ENCODE measurements at places on chromosomes 3 and 15.

GRCh38 chr3:16496408-16497222 lies 16.9 kb downstream of the RFTN1 start:
- DNase-seq, result no peak

- peak; percentile 55 for DNase-seq
These were observed 395.2 kb upstream of the TPM1 start for GRCh38 chr15:62647202-62647842.

DNA sequence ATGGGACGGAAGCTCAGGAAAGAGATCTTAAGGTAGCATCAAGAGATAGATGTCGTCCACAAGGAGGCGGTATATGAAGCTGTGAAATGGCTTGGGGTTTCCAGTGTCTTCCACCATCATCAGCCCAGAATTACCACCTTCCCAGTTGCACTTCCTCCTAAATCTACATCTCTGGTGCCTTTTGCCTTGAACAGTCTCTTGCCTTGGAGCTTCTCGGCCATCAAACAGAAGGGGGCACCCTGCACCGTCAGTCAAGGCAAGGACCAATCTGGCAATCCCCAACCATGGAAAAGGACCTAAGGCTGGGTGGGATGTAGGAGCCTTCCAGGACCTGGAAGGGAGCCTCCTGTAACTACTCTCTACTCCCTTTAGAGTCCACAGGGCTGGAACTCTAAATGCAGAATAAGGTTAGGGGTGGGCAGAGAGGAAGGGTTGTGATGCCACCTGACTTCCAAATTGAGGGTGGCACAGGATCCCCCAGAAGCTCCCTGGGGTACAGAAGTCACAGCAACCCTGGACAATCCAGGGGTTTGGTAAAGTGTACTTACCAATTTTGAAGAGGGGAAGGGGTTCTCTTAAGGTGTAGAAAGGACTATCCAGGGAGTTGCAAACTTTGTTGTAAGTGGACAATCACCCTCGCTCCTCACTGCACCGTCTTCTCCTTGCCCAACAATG lies 1.0 kb upstream of the RYR3 start:
- peak; percentile 61 for DNase-seq

- no peak for DNase-seq
These were observed 661.2 kb upstream of the NR2F2 start for GRCh38 chr15:95669146-95669922.

- no peak for DNase-seq
These were observed 223.7 kb downstream of the MAGI1 start for GRCh38 chr3:65814845-65815578.

GRCh38 chr15:88400591-88401250 lies 66.5 kb downstream of the MRPL46 start:
- no peak for DNase-seq

DNA sequence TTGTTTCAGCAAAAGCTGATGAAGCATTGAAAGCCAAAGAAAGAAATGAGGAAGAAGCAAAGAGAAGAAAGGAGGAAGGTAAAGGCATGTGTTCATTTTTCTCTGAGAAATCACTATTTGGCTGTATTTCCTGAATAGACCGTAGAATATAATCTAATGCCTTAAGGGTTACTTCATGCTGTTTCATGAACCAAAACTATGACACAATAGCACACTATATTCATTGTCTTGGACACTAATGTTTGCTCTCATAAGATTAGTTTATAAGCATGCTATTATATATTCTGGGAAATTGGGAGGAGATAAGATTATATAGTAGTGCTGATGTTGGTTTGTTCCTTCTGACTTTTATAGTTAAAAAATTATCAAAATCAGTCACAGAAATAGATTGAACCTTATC lies 110.1 kb upstream of the MLF1 start:
- no peak for DNase-seq

DNA sequence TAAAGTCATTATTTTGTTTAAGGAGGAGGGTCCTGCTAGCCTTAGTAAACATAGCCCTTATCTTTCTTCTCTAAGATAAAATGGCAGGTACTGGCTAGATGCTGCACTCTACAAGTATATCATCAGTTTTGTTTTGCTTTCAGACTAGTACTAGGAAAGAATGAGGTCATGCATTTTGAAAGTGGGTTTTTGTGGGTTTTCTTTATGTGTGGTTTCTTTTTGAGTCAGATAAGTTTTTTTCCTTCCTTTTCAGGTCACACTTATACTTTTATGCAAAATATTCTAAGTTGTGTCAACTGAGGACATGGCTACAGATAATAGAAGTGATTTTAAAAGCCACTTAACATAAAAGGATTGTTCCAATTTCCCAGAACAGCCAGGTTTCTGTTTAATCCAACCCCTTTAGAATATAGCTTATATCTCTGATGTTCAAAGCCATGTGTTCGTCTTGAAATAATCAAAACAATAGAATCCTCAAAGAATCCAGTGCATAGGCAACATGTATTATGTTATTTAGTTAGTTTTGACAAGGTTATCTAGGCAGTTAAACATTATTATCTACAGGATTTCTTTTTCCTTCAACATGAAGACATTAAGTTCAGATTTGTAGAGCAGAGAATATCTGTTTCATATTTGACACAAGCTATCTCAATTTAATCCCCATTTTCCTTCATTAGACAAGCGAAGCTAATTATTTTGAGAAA lies 406.2 kb downstream of the RBMS3 start:
- DNase-seq, result peak; percentile 53

DNA sequence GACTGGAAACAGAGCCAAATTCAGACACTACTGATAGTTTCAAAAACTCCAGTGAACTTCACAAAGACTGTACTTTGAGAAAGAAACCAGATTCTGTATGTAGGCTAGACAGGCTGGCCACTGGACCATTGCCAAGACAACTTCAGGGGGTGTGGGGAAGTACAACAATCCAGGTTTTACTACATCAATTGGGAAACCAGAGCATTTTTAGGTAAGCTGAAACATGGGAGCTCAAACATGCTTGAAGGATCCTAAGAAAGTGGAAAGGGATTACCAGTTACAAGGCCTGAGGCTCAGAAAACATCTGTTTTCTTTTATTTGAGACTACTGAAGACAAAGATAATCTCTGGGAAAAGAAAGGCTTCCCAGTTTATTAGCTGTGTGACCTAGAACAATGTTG lies 26.9 kb upstream of the ZNF280D start:
- no peak for DNase-seq

- no peak for DNase-seq
These were observed 75.7 kb downstream of the CD200R1L start for GRCh38 chr3:112770951-112771350.

- DNase-seq, result peak; percentile 43
These were observed 54.5 kb downstream of the ALDH1A2 start for GRCh38 chr15:58010983-58011382.

DNA sequence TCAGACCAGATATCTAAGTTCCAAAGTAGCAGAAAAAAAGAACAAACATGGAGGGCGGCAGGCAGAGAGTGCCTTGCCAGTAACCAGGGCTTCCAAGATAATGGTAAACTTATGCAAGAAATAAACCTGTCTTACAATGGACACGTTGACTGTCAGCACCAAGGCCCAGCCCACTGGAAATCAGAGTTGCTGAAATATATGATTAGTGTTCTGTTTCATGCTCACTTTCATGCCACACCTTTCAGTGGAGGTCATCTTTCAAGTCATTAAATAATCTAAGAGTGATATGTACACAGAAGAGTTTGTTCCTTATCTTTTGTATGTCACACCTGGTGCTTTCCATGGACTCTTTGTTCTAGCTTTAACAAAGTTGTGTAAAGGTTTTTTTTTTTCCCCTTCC lies 358.1 kb downstream of the MECOM start:
- peak; percentile 50 for DNase-seq

DNA sequence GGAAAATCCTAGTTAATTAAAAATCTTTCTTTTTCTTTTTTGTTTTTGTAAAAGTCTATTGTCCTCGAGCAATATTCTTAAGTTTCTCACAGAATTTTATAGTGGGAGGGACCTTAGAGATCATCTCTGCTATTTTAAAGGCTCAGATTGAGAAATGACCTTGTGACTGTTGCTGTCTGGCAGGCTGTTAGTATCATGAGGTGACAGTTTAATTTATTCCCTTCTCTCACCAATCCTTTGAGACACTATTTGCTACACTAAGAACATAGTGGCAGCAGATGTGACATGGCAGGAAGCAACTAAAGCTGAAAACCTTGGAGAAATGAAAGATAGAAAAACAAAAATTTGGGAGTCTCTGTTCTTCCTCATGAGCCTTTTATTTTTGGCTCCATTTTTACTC lies 24.9 kb downstream of the APPL1 start:
- DNase-seq, result no peak

DNA sequence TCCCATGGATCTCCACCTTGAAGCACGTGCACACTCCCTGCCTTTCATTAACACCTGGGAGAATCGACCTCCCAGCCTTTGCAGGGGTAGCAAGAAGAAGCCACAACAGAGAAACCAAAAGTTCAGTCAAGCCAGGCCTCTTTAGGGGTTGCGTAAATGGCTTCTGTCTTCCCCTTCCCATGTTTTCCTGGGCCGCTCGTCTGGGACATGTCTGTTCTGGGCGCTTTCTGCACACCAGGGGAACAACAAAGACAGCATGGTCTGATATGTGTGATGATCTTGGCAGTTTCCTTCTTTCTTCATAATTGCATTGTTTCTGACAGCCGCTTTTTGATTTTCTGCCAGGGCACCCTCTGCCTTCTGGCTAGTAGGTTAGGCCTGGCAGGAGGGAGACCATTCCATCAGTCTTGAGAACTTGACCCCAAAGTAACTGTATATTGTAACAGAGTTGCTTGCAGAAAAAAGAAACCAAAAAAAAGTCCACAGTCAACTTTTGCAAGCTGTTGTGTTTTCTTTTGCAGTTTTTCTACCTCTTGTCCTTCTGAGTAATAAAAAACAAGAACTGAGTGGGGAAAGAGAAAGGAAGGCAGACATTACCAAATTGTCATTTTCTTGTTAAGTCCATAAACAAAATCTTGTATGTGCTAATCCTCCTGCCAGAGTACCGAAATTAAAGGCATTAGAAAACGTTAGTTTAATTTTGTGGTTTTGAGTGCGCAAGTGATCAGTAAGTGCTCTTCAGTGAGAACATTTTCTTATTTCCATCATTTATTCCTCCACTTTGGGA lies 56.0 kb upstream of the FURIN start:
- no peak for DNase-seq

- DNase-seq, result no peak
These were observed 144.2 kb upstream of the ANKRD28 start for GRCh38 chr3:15941958-15942357.

GRCh38 chr3:46266598-46266997 lies 24.3 kb downstream of the CCR3 start:
- no peak for DNase-seq

DNA sequence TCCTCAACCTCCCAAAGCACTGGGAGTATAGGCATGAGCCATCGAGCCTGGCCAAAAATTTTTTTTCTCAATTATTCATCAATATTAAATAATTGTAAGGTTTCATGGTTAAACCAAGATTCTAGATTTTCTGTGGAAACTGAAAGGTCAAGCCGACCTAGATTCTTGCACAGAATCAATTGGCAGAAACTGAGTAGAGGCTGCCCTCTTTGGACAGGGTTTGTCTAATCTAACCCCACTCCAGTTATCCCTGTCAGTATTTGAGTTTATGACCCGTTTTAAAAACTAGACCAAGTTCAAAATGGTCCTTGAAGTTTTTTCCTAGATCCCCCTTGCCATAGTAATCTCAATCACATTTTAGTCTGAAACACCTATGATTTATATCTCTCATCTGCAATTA lies 8.6 kb upstream of the ADAM10 start:
- peak; percentile 25 for DNase-seq

- no peak for DNase-seq
These were observed 214.4 kb downstream of the THSD4 start for GRCh38 chr15:71329497-71330260.

GRCh38 chr3:47359323-47359722 lies 21.5 kb upstream of the PTPN23 start:
- DNase-seq, result no peak

DNA sequence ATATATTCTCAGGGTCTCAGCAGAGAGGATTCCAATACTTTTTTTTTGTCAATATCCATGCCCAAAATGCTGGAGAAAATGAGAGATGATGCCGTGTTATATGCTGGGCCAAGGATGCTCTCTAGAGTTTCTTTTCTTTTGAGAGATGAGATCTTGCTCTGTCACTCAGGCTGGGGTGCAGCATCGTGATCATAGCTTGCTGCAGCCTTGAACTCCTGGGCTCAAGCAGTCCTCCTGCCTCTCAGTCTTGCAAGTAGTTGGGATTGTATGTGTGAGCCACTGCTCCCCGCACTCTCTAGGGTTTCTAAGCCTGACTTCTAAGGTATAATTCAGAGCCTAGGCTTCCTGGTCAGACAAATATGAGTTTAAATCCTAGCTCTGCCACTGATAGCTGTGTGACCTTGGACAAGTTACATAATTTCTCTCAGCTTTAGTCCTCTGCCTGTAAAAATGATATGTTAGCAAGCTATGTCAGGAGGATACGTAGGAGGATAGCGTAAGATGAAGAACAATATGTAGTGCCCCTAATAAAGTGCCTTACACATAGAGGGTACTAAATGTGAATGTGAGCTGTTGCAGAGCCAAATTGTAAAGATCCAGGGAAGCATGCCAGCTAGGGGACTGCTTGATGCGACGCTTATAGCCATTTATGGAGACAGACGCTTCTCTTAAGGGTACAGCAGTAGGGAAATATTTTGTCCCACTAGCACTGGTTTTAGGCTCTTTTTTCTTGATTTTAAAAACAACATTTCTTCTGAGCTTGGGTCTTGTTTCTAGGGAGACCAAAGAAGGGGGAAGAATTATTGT lies 7.4 kb downstream of the STARD9 start:
- no peak for DNase-seq

GRCh38 chr3:42839616-42840015 lies 30.4 kb downstream of the ACKR2 start:
- DNase-seq, result peak; percentile 48

DNA sequence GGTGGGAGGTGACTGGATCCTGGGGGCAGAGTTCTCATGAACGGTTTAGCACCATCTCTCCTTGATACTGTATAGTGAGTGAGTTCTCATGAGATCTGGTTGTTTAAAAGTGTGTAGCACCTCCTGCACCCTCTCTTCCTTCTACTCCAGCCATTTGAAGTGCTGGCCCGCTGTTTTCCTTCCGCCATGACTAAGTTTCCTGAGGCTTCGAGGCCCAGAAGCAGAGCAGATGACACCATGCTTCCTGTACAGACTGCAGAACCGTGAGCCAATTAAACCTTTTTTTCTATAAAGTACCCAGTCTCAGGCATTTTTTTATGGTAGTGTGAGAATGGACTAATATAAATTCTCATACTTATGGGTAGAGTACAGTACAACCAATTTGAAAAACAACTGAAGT lies 123.6 kb upstream of the BHLHE40 start:
- no peak for DNase-seq

GRCh38 chr3:10843378-10843777 lies 27.4 kb downstream of the SLC6A11 start:
- DNase-seq, result no peak

GRCh38 chr3:21944251-21944650 lies 193.2 kb upstream of the ZNF385D start:
- no peak for DNase-seq
